ENCODE measurements at places on chromosomes 6 and 20.

DNA sequence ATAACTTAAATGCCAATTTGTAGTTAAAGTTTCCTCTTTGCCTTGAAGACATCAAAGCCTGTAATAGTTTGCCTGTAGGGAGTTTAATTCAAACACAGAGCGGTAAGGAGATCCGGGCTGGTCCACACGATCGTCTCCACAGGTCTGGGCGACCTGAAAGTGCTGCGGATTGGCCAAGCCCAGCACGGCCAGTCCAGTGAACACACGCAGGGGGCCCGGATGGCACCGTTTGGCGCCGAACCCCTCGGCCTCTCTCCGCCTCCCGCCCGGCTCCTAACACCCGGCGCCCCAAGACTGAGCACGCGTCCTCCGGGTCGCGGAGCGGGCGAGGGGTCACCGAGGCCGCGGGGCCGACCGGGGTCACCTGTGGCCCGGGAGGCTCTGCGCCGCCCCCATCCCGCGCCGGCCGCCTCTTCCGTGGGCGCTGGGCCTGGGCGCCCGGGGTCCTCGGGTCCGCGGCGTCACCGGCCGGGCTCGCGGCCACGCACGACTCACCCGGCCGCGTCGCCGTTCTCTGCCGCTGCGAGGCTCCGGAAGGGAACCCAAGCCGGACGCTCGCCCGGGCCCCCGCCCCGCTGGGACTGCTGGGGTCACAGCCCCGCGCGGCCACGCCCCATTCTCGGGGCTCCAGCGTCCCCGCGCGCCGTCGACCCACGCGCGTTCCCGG, 481 bp downstream of the SERPINB6 start:
- DNase-seq = peak; percentile 24

DNA sequence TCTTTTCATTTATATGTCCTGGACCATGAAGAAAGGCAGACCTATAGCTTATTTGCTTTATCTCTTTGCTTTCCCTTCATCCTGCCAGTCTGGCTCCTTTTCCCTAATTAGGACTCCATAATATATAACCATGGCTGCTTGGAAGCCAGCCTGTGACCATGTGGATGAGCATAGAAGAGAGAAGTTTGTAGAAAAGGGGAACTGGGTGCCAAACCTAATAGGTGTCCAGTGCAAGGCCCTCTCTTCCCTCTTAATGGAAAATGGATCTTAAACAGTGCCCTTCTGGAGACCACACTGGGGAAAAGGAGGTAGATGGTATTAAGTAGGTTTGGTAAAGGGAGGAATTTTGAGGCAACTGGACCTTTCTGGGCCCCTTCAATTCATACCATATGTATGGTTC, 16.7 kb upstream of the OSTM1 start:
- DNase-seq = no peak

DNA sequence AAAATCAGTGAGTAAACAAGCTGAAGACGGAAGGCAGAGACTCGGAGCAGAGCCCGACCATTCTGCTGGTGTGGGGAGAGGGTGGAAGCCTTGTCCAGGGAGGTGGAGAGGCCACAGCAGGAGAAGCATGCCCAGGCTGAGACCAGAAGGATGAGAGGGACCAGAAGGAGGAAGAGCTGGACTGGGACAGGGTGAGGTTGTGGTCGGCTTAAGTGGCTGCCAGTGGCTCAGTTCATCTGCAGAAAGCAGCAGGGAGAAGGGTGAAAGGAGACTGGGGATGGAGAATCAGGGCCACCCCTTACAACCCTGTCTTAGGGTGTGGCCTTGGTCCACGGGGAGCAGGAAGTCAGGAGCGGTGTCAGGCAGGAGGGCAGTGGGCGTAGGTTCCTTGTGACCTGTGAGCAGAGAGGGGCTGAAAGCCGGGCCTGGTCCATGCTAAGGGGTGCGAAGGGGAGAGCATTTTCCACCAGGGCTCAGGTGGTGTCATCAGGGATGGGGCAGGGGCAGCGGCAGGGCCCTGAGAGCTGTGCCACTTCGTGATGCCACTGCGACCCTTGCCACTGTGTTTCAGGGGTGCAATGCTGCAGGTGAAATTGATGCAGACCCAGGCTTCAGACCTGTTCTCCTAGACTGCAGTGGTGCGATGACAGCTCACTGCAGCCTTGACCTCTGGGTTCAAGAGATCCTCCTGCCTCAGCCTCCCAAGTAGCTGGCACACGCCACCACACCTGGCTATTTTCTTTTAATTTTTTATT, 81.1 kb downstream of the TTLL2 start:
- no peak for DNase-seq

DNA sequence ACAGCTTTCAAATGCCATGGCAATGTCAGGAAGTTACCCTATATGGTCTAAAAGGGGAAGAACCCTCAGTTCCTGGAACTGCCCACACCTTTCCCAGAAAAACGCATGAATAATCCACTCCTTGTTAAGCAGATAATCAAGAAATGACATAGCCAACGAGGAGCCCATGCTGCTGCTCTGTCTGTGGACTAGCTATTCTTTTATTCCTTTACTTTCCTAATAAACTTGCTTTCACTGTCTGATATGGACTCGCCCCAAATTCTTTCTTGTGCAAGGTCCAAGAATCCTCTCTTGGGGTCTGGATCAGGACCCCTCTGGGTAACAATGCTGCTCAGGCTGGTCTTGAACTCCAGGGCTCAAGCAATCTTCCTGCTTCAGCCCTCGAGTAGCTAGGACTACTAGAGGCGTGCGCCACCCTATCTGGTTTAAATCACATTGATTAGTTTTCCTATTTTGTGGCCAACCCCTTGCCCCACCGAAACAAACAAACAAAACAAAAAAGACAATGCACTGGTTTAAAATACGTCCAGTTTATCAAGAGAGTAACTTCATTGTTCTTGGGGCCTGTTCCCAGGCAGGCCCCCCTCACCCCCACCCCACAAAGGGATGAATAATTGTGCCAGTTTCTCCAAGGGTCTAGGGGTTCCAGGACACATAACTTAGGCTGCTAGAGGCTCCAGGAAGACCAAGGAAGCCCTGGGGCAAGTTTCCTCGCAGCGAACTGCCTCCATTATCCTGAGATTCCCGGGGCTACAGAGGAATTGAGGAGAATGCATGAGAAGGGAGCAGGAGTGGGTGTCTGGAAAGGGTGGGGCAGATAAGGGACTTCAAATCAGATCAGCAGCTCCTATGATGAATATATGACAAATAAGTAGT, 10.1 kb upstream of the AKAP12 start:
- DNase-seq = no peak

DNA sequence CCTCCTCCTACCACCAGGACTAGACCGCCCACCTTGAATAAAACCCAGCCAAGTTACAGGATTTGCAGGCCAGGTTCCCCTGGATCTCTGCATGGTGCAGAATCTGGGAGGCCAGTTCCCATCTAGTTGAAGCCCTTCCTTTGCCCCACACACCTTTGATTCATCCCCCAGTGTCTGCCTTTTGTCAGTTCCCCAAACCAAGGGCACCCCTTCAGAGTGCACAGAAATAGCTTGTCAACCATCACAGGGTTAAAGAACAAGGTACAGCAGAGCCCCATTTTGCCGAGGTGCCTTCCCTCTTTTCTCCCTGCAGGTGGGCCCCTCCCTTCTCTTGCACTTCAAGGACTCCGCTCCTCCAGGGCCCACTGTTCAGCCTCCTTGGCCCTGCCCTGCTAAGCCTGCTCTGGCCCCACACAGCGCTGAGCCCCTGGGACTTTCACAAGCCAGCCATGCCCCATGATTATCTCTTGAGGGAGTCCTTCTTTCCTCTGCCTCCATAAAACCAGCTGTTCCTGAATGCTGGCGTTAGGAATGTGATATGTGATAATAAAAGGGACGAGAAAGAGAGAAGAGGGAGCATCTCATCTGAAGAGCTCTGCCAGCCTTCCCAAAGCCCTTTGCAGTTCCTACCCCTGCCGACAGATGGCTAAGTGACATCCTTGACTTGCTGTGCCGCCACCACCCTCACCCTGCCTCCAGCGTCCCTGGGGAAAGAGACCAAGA, 280.3 kb downstream of the CDC5L start:
- DNase-seq = peak; percentile 9

DNA sequence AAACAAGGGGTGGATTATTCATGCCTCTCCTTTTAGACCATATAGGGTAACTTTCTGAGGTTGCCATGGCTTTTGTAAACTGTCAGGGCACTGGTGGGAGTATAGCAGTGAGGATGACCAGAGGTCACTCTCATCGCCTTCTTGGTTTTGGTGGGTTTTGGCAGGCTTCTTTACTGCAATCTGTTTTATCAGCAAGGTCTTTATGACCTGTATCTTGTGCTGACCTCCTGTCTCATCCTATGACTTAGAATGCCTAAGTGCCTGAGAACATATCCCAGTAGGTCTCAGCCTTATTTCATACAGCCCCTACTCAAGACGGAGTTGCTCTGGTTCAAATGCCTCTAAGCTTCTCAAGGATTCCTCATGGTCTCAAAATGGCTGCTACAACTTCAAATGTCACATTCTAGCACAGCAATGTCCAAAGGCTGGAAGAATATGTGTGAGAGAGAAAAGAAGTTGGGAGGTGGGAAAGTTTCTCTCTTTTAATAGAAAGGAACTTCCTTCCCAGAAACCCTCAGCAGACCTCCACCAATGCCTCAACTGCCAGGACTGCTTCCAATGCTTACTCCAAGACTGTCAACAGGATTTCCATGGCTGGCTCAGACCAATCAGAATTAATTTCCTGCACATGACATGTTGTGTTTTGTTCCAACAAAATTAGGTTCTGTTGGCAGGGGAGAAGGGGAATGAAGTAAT, 46.6 kb upstream of the SLC9A8 start:
- no peak for DNase-seq

GRCh38 chr20:43009532-43009931, 180.2 kb downstream of the PTPRT start:
- DNase-seq = no peak

GRCh38 chr20:11255860-11256259, 582.1 kb upstream of the JAG1 start:
- DNase-seq = no peak

DNA sequence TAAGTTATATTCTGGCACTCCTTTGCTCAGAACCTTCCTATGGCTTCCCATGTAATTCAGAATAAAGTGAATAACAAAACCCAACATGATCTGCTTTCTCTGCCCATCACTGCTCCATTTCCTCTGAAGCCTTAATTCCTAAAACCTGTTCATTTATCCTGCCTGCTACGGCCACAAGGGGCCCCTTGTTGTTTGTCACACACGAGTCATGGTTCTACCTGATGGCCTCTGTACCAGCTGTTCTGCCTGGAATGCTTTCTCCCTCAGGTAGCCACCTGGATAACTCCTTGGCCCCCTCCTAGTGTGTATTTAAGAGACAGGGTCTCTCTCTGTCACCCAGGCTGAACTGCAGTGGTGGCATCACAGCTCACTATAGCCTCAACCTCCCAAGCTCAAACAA, 26.8 kb downstream of the ERGIC3 start:
- DNase-seq = no peak

DNA sequence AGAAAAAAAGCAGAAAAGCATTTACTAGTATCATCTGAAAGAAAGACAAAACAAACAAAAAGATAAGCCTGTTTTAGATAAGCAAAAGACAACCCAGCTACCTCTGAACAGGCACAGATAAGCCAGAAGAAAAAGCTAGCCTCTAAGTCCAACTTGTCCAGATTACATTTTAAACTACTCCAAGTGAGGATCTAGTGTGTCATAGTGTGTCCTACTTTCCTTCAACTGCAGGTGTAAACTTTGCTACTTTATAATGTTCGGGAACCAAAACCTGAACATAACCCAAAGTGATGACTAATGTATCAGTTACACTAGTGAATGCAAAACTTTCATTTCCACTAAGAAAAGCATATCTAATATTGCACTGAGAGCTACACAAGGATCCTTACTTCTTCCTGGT, 19.5 kb downstream of the ADNP start:
- DNase-seq = no peak

GRCh38 chr6:127267646-127268625, 1.3 kb downstream of the RNF146 start:
- peak; percentile 2 for DNase-seq

DNA sequence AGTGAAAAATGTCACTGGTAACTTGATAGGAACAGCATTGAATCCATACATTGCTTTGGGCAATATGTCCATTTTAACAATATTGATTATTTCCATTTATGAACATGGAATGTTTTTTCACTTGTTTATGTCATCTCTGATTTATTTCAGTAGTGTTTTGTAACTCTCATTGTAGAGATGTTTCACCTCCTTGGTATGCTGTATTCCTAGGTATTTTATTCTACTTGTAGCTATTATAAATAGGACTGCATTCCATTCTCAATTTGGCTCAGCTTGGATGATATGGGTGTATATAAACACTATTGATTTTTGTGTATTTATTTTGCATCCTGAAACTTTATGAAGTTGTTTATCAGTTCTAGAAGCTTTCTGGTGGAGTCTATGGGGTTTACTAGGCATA, 730.3 kb downstream of the DOK5 start:
- no peak for DNase-seq

DNA sequence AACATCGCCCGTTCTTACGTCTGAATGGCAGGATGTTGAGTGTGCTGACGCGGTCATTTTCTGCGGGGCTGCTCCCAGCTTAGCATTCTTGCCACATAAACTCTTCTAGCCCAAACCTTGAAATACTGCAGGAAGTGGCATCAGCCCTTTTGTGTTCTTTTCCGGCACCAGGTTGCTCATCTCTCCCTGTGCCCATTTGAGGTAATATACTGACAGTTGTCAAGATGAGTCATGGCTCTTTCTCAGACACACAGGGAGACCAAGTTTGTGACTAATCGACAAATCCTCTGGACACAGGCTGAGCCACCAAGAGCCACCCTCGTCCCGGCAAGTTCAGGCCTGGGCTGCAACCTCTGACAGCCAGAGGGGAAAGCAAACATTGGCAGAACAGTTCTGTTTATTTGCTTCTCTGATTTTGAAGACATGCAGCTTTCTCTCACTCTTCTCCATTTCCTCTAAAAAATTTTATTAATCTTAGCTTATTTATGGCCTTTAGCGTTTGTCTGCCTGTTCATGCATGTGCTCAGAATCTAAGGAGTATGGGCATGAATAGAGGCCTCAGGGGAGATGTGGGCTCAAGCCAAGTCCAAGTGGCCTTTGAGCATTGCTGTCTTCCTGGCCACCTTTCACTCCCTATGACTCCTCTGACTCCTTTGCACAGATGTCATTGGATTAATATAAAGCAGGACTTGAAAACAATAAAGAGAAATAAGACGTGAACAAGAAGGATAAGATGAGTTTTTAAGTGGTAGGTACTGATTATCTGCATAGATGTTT, 328.2 kb upstream of the JAG1 start:
- no peak for DNase-seq

DNA sequence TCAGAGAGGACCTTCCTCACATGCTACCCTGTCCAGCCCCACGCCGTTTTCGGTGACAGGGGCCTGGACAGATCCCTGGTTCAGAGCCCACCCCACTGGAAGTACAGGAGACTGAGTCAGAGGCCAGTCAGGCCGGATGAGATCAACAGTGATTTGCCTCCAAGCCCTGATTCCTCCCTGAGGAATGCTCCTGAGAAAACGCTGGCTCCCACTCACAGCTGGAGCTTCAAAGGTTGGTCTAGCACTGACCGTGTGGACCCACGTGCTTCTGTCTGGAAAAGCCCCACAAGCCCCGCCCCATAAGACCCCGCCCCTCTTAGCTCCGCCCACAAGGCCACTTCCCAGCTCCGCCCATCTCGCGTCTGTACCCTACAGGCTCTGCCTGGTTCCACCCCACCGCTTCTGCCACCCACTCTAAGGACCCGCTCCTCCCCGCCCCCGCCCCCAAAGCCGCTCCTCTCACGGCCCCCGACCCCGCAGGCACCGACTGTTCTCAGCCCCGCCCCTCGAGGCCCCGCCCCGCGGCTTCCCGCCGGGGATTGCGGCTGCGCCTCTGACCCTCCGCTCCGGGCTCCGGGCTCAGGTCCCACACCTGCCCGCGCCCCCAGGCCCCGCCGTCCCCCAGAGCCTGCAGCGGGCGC, 64.9 kb upstream of the BHLHE23 start:
- DNase-seq = no peak

All from effector memory CD4-positive, alpha-beta T cell (primary cell).